ENCODE measurements at places on chromosomes 2 and 18. TPM values are rescaled to one million over a fixed set of nuclear protein-coding genes. Genes with fewer than 3 reads are reported as not detected.

Gene DCDC2C
- total RNA-seq: not detected

DNA sequence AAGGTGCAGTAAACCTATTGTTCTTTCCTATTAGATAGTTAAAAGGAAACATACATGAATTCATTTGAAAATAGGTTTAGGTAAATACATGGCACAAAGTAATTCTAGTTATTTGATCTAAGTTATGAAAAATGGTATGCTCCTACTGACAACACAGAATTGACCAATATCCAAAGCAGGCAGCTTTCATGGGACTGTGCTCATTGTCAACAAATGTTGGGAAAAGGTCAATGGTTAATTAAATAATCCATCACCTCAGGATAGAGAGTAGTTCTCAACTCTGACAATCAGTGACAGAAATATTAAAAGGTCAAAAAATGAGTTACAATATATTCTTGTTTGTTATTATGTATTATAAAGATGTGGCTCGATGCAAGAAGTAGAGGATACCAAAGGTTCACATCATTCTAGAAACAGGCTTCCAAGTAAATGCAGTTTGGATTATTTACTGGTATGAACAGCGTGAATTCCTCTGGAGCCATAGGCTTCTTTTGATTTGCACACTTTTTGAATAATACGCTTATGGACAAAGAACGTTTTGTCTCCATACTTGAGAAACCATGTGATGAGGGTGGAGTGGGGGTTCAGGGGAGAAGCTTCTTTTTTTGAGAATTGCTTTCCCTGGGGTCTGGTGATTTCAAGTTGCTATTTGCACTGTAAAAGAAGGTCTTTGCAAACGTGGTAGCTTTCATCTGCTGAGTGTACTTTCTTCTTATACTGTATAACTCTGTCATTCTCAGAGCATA lies 422.0 kb upstream of the ZEB2 start:
- DNase-seq: no peak

Gene MSH6
- total RNA-seq: 46.9 TPM

Gene DPP10
- total RNA-seq: not detected

Gene UPP2
- total RNA-seq: not detected

DNA sequence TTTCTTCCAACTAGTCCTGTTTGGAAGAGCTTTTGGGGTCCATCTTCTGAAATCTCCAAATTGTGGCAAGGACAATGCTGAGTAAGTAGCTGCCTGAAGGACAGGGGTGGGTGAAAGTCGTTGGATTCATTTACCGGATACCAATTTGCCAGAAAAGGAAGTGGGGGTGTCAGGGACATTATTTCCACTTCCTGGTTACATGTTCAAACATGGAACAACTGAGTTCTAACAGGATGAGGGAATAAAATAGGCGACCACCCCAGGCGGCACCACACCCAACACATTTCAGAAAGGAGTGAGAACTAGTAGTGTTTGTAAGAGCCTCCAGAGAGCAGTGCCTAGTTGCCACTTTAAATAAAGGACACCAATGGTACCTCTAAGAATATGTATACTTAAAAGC lies 158.6 kb upstream of the SERTAD2 start:
- DNase-seq: no peak
